ENCODE measurements at places on chromosomes 11 and 22.

DNA sequence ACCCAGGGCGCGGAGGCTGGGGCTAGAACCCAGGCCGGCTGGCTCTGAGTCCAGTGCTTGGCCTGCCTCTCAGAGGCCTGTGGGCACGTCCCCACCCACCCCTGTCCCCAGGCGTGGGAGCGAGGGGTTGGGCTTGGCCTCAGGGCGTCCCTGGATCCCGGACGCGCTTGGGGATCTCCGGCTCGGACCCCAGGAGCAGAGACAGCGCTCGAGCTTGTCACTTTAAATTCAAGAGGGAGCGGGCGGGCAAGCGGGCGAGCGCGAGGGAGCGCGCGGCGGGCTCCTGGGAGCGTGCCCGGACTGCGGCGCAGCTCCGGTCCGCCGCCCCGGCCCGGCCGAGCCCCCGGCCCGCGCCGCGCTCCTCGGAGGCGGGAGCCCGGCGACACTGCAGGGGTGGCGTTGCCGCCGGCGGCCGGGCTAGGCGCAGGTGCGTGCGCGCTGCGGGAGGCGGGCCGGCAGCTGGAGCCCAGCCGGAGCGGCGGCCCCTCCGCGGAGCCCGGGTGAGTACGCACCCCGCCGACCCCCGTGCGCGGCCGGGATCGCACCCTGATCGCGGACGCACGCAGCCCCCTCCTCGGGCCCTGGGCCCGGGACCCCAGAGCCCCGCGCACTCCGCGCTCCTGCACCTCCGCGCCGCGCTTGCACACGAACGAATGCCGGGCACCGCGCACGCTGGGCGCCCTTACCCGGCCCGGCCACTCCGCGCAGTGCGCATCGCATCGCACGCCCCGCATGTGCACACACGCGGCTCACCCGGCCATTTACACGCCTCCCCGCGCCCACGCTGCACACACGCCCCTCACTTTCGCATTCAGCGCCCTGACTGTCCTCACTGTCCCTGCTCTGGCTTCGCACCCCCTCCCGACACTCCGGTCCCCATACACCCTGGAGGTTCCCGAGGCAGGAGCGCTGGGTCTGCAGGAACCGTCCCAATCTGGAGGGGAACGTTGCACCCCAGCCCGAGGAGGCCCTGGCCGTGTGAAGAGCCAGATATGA is at the start of gene SYT12:
SYT12 (plus strand) TSS at position 174 of the 996 bp plus-strand sequence. CDS start 7,011 bp downstream, outside the sequence.
- peaks cover 3% of the 10 kb centered on the region for H3K4me1 ChIP-seq
- no peak within 1 kb of the TSS for H3K27ac ChIP-seq
- H3K4me3 ChIP-seq: peak within 1 kb of the TSS; percentile 15
- DNase-seq: peak; percentile 20
- no peaks in the 10 kb centered on the region for H3K36me3 ChIP-seq

- H3K36me3 ChIP-seq: no peaks in the 10 kb centered on the region
- H3K27ac ChIP-seq: no peak overlapping the region
- no peaks in the 10 kb centered on the region for H3K27me3 ChIP-seq
- no peak overlapping the region for H3K4me3 ChIP-seq
- H3K4me1 ChIP-seq: no peaks in the 10 kb centered on the region
Observed at GRCh38 chr11:108369064-108369463, 98.3 kb downstream of the C11orf65 start.

DNA sequence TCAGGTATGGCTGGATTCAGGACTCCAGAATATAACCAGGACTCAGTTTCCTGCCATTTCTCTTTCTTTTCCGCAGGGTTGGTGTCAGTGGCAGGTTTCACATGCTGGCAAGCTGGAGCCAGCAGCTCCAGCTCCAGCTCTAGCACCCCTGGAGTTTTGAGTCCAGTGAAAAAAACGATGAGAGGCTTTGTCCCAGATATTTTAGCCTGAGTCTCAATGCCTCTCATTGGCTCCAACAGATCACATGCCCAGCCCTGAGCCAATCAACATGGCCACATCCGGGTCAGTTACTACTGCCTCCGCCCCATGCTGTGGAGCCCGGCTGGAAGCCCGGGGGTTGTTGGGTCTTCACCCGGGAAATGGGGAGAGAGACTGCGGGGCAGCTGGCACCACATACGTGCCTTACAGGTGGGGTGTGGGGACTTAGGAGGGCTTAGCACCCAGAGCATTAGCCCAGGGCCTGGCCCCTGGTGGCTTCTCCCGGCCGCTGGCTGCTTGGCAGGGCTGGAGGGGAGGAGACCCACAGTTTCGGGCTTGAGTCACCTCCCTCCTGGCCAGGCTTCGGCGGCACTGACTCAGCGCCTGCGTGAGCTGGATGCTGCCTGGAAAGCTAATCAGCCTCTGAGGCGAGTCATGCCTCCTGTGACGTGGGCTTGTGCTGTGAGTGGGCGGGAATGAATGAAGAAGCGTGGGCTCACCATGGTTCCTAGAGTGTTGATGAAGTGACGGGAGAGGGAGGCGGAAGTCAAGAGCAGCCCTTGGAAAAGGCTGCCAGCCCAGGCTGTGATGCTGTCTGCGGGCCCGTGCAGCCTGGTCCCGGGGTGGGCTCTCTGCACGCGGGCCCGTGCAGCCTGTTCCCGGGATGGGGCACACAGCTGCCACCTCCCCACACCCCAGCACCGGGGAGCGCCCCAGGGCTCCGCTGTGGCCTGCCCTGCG is 15.3 kb upstream of the MRTFA start:
- peak; percentile 91 for DNase-seq
- H3K36me3 ChIP-seq: no peaks in the 10 kb centered on the region
- H3K4me3 ChIP-seq: peak overlapping the region; percentile 34
- H3K27ac ChIP-seq: peak overlapping the region; percentile 90

DNA sequence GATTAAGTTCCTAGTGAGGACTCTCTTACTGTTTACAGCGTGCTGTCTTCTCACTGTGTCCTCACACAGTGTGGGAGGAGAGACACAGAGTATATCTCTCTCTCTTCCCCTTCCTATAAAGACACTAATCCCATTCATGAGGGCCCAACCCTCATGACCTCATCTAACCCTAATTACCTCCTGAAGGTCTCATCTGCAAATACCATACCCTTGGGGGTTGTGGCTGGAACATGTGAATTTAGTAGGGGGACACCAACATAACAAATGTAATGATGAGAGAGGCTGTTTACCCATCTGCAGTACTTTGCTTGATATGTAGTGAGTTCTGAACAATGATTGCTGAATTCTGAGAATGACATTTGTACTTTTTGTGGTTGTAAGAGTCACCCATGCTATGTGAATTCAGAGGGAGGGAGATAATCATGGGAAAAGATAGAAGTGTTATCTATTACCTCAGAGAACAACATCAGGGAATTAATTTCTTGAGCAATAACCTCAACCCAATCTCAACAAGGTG is 4.9 kb upstream of the OR52W1 start:
- no peak overlapping the region for H3K27ac ChIP-seq
- H3K4me1 ChIP-seq: no peaks in the 10 kb centered on the region
- no peaks in the 10 kb centered on the region for H3K36me3 ChIP-seq
- no peak for DNase-seq
- H3K27me3 ChIP-seq: no peaks in the 10 kb centered on the region
- no peak overlapping the region for H3K4me3 ChIP-seq

DNA sequence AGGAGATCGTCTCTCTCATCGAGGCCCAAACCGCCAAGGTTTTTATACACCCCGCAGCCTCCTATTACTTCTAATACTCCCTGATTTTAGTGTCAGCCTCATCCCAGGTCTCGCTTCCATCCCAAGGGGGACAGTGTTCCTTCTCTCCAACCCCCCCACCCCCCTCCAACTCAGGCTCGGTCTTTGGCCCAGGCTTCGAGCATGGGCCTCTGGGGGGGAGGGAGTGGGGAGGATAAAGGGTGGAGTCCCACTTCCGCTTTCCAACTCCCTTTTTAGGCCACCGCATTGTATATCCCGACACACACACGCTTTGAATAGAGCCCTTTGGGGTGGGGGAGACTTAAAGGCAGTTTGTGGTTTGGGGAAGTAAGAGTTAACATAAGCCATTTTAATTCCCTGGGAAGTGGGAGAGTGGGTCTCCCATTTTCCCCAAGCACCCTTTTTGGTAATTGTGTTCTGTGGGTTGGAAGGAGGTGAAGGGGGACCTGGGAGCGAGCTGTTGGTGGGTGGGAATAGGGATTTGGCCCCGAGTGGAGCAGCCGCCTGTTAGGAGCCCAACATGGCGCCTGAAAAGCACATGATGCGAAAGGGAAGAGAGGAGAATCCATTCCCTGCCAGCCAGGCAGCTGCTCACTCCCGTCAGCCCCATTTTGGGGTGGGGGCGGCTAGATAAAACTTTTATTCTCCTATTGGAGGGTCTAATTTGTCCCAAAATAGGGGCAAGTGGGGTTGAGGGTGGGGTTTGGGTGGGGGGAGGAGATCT is 844 bp downstream of the PCF11 start:
- DNase-seq: peak; percentile 52
- peak overlapping the region; percentile 66 for H3K4me3 ChIP-seq
- H3K36me3 ChIP-seq: no peaks in the 10 kb centered on the region

DNA sequence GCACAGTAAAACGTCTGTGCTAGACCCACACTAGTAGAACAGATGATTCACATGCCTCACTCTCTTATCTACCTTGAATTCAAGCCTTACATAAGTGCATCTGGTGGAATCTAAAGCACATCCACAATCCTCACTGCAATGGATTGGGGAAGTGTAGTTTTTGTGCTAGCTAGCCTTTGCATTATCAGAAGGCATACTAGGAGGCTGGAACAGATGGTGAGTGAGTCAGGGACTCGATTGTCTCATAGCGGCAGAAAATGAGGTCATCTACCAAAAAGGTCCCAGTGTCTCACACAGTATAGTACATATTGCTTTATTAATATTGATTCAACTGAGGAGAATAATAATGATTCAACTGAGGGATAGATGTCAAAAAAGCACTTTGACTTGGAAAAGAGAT is 9.3 kb downstream of the MSANTD4 start:
- no peak overlapping the region for H3K4me3 ChIP-seq
- no peak overlapping the region for H3K27ac ChIP-seq
- peaks cover 3% of the 10 kb centered on the region for H3K4me1 ChIP-seq
- peaks cover 24% of the 10 kb centered on the region for H3K36me3 ChIP-seq
- no peaks in the 10 kb centered on the region for H3K27me3 ChIP-seq

DNA sequence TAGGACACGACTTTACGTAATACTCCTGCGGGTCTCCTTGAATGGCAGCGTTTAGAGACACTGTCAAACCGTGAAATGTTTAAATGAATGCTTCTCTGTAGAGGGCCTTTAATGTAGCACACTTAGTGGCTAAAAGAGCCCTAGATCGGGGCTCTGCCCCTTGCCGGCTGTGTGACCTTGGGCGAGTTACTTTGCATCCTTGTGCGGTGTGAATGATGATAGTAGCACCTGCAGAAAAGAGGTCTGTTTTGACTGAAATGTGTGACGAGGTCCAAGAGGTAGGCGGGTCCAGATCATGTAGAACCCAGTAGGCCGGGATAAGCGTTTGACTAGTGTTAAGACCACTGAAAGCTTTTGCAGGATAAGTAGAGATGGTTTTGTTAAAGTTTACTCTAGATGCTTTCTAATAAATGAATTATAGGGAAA is 866 bp downstream of the MED17 start:
- DNase-seq: no peak
- peaks cover 5% of the 10 kb centered on the region for H3K36me3 ChIP-seq
- peak overlapping the region; percentile 68 for H3K27ac ChIP-seq
- peaks cover 22% of the 10 kb centered on the region for H3K4me1 ChIP-seq
- no peaks in the 10 kb centered on the region for H3K27me3 ChIP-seq

DNA sequence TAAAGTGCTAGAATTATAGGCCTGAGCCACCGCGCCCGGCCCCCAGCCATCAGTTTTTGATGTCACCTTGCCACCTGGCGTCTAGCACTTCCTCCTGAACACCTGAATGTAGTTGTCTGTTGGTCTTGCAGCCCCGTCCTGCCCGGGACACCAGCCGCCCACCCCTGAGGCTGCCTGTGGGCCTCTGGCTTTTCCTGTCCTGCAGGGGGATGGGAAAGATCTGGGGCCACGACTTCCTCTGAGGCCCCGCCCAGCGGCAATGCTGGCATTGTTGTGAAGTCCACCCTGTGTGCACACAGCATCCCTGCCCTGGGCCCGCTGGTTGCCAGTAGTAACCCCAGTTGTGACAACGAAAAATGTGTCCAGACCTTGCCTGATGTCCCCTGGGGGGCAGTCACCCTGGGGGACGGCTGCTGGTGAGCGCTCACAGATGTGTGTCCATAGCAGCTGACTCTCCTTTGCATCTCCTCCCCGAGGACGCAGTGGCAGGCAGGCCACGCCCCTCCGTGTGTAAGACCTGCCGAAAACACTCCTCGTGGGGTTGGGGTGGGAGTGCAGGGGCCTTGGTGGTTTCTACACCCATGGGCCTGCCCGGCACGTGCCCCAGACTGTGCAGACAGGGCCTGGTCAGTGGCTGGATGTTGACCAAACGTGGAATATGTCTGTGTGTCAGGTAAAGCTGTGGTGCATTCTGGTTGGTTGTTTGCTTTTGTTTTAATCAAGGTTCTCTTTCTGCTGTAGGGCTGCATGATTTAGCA is 6.8 kb downstream of the SELENOO start:
- H3K27me3 ChIP-seq: no peaks in the 10 kb centered on the region
- H3K4me1 ChIP-seq: no peaks in the 10 kb centered on the region
- DNase-seq: peak; percentile 54
- H3K36me3 ChIP-seq: peaks cover 27% of the 10 kb centered on the region

DNA sequence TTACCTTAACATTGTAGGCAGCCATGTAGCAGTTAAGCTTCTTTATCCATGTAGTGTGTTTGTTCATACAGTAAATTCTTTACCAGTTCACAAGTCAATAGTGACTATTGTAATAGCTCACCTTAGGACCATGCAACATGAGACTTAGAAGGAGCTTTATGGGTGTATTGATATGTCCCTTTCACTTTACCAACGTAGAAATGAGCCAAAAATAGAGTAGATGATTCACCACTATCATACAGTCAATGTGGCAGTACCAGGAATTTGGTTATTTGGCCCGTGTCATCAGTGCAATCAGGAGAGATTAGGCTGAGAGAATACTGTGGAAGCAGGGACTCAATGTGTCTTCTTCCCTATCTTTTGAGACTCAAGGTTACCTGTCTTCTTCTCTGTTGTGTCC is 4.7 kb downstream of the ZDHHC13 start:
- H3K36me3 ChIP-seq: no peaks in the 10 kb centered on the region
- DNase-seq: no peak

DNA sequence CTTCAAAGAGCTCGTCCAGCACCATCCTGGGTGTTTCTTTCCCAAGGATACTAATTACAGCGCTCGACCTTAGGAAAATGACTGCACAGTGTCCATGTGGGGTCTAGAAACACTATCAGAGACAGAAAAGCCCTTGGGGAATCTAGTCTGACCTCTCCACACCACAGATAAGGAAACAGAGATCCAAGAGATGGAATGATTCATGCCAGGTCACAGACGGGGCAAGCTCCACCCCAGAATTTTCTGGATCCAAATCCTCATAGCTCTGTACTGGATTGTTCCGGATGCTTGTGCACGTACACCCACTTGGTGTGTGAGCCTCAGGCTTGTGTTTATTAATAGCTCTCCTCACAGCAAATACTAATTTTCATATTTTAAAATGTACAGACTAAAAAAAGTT is 11.3 kb downstream of the ABTB2 start:
- H3K4me3 ChIP-seq: no peak overlapping the region
- no peaks in the 10 kb centered on the region for H3K27me3 ChIP-seq
- H3K27ac ChIP-seq: no peak overlapping the region
- DNase-seq: no peak
- H3K36me3 ChIP-seq: no peaks in the 10 kb centered on the region
- H3K4me1 ChIP-seq: no peaks in the 10 kb centered on the region

- H3K4me3 ChIP-seq: no peak overlapping the region
- no peaks in the 10 kb centered on the region for H3K4me1 ChIP-seq
- no peaks in the 10 kb centered on the region for H3K27me3 ChIP-seq
- no peak overlapping the region for H3K27ac ChIP-seq
Observed at GRCh38 chr11:33885338-33886005, 6.4 kb downstream of the LMO2 start.

All from pancreas (tissue), 10 donors.